Thoracic aorta (tissue), 2 donors: ENCODE measurements at places on chromosomes 3 and 15. TPM values are rescaled to one million over a fixed set of nuclear protein-coding genes. Genes with fewer than 3 reads are reported as not detected.

The CPN2 gene
- not detected for total RNA-seq

DNA sequence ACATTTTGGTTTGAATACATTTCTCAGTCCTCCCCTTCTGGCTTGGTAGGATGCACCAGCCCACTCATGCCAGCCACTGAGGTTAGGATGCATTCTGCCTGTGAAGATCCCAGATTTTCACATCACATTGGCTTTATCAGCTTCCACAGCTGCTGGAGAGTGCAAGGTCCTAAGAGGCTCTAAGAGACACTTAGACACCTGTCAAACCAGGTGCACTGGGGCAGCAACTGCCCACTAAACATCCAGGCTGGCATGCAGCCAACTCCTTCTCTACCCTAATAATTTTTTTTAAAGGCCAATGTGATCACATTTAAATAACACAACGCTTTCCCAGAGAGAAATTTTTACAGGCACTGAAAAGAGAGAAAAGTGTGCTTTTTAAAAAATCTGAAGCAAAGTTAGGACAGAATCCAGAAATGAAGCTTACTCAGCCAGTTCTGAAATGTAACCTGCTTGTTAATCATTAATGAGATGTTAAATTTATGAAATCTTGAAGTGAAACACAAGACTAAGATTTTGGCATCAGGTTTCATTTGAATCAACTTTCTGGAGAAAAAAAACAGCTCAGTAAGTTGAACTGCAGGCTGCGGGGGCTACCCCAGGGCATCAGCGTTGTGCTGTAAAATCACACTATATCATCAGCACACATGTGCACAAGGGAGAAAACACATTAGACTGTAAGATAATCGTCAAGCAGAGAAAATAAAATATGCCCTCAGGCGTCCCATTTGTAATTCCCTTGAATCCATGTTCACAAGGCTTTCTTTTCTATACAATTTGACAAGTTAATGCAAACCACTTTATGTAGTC, 312.9 kb downstream of the ZBBX start:
- no peaks in the 10 kb centered on the region for H3K36me3 ChIP-seq
- no peaks in the 10 kb centered on the region for H3K27me3 ChIP-seq
- no peak for DNase-seq
- H3K27ac ChIP-seq = no peak overlapping the region
- H3K4me3 ChIP-seq = no peak overlapping the region

The POLQ gene
- total RNA-seq = 0.42 TPM

- no peaks in the 10 kb centered on the region for H3K27me3 ChIP-seq
- no peaks in the 10 kb centered on the region for H3K36me3 ChIP-seq
- DNase-seq = no peak
- no peak overlapping the region for H3K27ac ChIP-seq
Measured at GRCh38 chr15:35362195-35362829, 183.7 kb downstream of the DPH6 start.

DNA sequence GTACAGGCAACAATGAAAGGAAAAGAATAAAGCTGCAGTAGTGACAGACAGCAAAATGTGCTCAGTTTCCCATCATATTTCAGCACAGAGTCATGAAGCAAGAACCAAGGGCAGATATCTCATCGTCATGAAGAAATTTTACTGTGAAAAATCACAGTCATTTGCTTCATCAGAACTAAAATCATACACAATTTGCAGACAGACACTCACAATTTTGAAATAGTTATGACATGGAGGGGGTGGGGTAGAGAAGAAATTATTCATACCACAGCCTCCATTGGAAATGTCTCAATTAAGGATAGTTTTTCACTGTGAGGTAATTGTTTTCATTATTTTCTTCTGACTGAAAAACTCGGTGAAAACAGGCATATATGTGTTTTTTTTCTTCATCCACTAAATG, 78.8 kb upstream of the CNTN3 start:
- peak overlapping the region; percentile 43 for H3K27ac ChIP-seq
- H3K36me3 ChIP-seq = no peaks in the 10 kb centered on the region

- H3K4me1 ChIP-seq = peaks cover 16% of the 10 kb centered on the region
- DNase-seq = no peak
- H3K27ac ChIP-seq = no peak overlapping the region
- no peak overlapping the region for H3K4me3 ChIP-seq
- H3K36me3 ChIP-seq = no peaks in the 10 kb centered on the region
Measured at GRCh38 chr3:172592898-172593669, 69.9 kb upstream of the TNFSF10 start.

- no peak overlapping the region for H3K27ac ChIP-seq
- peaks cover 10% of the 10 kb centered on the region for H3K4me1 ChIP-seq
- no peaks in the 10 kb centered on the region for H3K27me3 ChIP-seq
Measured at GRCh38 chr15:85764649-85765277, 30.0 kb downstream of the KLHL25 start.

DNA sequence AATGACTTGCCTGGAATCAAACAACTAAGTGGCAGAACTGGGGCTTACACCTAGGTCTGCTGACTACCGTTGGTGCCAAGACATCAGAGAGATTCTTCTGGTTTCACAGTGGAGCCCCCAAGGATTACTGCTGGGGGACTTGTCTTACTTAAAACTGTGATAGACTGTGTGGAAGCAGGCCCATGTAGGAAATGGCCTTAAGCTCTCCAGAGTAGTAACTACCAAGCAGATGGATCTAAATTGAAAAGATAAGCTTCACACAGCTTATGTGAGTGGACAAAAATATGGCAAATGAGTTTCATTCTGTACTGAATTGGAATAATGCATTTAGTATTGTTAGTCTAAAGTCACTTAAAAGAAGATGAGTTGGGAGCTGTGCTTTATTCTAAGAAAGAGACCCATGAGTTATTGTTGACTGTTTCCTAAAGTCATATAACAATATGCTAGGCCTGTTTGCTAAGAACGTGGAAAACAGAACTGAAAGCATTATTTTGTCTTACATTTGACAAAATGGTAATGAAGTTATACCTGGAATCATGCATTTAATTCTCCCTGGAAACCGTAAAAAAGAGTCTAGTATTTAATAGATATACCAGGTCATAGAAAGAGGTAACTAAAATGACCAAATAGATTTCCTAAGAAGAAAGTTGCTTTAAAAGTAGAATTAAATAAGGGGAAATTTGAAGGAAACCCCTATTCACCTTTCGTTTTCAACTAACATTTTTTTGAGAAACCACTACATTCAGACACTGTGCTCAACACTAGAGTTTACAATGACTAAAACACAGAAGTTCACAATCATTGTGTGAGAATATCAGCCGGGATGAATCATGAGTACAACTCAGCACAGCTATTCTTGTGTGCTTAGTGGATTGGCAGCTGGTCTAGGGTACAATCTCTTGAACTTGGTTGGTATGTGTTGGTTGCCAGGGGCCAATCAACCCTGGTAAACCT, 13.0 kb upstream of the MAPK6 start:
- no peak overlapping the region for H3K27ac ChIP-seq
- H3K27me3 ChIP-seq = no peaks in the 10 kb centered on the region
- no peaks in the 10 kb centered on the region for H3K36me3 ChIP-seq
- no peaks in the 10 kb centered on the region for H3K4me1 ChIP-seq
